ENCODE measurements at places on chromosomes 3 and 15.

DNA sequence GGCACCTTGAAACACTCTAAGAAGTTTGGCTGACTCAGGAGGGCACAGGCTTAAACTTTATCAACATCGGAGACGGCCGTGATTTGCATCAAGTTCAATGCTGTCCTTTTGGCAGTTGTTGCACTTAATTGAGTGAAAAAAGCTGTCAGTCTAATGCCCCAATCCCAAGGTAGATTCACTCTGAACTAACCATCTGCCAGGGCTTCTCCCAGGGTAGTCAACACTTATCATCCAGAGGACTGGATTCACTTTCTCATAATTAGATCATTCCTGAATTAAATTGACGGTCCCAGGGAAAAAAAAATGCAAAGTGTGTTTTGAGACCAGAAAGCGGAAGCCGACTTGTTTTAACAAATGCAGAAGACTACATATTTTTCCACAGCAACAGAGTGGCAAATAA lies 28.5 kb downstream of the RORA start:
- no peak for DNase-seq

DNA sequence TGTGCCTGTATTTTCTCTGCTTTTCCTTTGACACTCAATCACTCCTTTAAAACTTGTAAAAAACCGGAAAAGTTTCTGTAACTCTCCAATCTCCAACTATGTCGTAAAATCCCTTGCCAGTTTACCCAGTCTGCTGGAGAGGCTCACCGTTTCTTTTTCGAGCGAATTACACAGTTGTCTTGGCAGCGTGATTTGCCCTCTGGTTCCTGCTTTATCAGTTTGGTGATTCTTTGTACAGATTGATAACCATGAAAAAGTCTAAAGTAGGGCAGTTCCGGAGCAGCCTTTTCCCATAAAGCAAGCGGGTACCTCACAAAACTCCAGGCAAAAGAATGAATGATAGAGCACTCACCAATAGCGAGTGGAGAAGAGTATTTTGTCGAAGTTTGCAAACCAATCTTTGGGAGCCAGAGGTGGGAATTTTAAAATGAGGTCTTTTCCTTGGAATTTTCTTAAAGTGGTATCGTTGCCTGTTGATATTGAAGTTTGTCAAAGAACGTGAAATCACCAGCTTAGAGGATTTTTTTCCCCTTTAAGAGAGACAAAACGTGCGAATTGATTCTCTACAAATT lies at the start of gene TTC23:
TSS of gene TTC23 (minus strand) at position 312 of the 572 bp plus-strand sequence. CDS start 20,869 bp downstream, outside the sequence.
- DNase-seq: no peak

DNA sequence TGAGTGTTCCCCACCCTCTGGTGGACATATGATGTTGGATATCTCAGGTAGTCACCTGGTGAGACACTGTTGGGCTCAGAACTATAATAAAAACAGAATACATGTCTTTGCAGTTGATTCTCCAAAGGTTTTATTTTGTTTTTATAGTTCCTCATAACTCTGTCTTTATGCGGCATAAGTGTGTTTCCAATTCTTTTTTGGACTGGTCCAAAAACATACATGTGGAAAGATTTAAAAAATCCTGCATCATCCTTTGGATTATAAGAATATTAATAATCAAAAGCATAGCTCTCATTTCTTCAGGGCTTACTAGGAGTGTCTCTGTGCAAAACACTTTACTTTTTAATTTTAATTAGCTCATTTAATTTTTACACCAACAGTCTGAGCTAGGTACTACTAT lies 71.0 kb upstream of the ANKRD34C start:
- no peak for DNase-seq

DNA sequence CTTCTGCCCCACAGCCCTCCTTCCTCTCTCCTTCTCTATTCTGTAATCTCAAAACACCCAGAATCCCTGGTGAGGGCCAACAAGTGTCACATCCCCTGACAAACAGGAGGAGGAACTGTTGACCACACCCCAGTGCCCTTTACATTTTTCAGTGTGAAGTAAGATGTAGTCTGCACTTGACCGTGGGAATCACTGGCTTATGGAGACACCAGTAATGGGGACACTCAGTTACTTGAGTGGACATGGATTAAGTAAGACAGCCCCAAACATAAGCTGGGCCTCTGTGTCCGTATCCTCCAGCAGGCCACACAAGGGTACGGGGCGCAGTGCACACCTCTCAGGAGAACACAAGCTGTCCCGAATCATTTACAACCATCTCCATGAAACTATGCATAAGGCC lies 28.4 kb upstream of the LIMD1 start:
- no peak for DNase-seq

GRCh38 chr15:44529864-44530604 lies 6.9 kb upstream of the EIF3J start:
- no peak for DNase-seq

DNA sequence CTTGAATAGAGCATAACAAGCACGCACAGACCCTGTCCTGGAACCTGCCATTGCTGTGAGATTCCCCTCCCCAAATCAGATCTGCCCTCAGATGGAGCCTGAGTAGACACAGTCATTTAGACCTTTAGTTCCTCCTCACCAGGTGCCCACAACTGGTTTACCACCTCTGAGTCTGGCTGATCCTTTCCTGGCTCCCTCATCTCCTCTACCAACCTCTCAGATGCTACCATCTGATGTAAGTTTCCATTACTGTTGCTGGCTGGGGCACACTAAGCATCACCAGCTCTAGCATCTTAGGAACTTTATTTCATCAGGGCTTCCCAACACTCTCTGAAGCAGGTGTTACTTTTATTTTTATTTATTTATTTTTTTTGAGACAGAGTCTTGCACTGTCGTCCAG lies 288.3 kb downstream of the TLE3 start:
- no peak for DNase-seq

All from Right ventricle myocardium inferior (tissue), 1 donor.